Fibroblast of the aortic adventitia (primary cell): ENCODE measurements at places on chromosomes 13 and 19. TPM values are rescaled to one million over a fixed set of nuclear protein-coding genes. Genes with fewer than 3 reads are reported as not detected.

Gene CASP14
- total RNA-seq = not detected in 2 replicates

Gene FUT1
- total RNA-seq = under 0.01 TPM in 1 of 2 replicates, not detected in the other

Gene SYNE4
- total RNA-seq = not detected in 2 replicates

Gene TEX26
- not detected in 2 replicates for total RNA-seq

Gene HIPK4
- total RNA-seq = 0.18 TPM in 1 of 2 replicates, not detected in the other

Gene SLITRK6
- 0.18 and 0.57 TPM in 2 replicates for total RNA-seq

Gene MIA
- total RNA-seq = not detected in 2 replicates

Gene AZU1
- not detected in 2 replicates for total RNA-seq

Gene WDR87
- not detected in 2 replicates for total RNA-seq

Gene KIR2DL1
- total RNA-seq = not detected in 2 replicates

Gene ZNF793
- 0.27 and 2.9 TPM in 2 replicates for total RNA-seq

Gene PPP1R12C
- total RNA-seq = 46.3 and 75.2 TPM in 2 replicates

Gene PLIN4
- 0.90 and 6.6 TPM in 2 replicates for total RNA-seq

Gene HSH2D
- not detected in 2 replicates for total RNA-seq

Gene ITGBL1
- total RNA-seq = 167 and 301 TPM in 2 replicates

Gene GDF15
- 23.8 and 27.6 TPM in 2 replicates for total RNA-seq

Gene MUC16
- total RNA-seq = not detected in 2 replicates

Gene RDH13
- total RNA-seq = 4.9 and 9.1 TPM in 2 replicates

Gene THSD1
- total RNA-seq = 4.8 and 6.0 TPM in 2 replicates

Gene KIR3DL2
- not detected in 2 replicates for total RNA-seq

Gene CNMD
- total RNA-seq = not detected in 2 replicates

Gene DHDH
- total RNA-seq = not detected in 2 replicates

Gene KEAP1
- 62.5 and 130 TPM in 2 replicates for total RNA-seq

Gene TMEM91
- 4.7 and 5.6 TPM in 2 replicates for total RNA-seq

Gene LENG9
- 3.7 and 4.9 TPM in 2 replicates for total RNA-seq

Gene CXCL17
- not detected in 2 replicates for total RNA-seq

Gene ATXN8OS
- total RNA-seq = not detected in 2 replicates

Gene YJEFN3
- 0.45 and 1.4 TPM in 2 replicates for total RNA-seq

Gene THAP8
- total RNA-seq = 2.5 and 4.1 TPM in 2 replicates

Gene F10
- 2.7 and 12.6 TPM in 2 replicates for total RNA-seq

Gene VSTM2B
- not detected in 2 replicates for total RNA-seq

Gene SLC8A2
- not detected in 2 replicates for total RNA-seq

Gene SLC25A41
- total RNA-seq = not detected in 2 replicates

Gene RPL21
- 1,402 and 2,034 TPM in 2 replicates for total RNA-seq
